ENCODE measurements at places on chromosomes 7 and 10.

GRCh38 chr10:88990384-88991160, at the start of gene FAS:
TSS of gene FAS (plus strand) at chr10:88990798. CDS start at chr10:88990877, 79 bp downstream.
- DNase-seq = peak; percentile 71

DNA sequence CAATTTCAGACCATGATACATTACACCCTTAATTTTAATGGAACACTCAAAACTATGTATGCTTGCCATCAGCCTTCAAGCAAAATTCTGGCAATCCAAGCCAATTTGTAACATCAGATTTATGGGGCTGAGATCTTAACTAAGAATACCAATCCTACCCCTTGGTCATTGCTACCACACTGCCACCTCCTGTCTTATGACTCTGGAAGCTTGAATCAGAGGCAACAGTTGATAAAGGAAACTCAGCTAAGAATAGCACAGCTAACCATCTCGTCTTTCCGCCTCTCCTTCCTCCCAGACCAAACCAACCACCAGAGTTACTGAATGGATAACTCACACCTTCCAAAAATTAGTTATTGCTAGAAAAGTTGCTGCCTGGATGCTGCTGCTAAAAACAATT, 7.4 kb downstream of the IGF2BP3 start:
- DNase-seq = no peak

DNA sequence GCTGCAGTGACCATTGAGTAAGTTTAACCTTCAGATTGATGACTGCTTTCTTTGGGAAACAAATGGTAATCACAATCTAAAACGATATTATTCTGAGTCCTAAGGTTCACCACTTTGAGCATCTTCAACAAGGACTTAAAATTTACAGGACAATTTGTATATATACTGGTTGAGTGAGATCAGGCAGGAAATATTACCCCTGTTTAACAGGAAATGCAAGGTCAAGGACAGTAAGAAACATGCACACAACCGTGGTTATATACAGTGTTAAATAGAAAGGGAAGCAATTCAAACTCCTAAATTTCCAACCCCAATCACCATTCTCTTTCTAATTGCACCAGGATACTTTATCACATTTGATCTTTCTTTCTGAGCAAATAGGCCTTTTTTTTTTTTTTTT, 96.1 kb downstream of the ZNF277 start:
- no peak for DNase-seq

DNA sequence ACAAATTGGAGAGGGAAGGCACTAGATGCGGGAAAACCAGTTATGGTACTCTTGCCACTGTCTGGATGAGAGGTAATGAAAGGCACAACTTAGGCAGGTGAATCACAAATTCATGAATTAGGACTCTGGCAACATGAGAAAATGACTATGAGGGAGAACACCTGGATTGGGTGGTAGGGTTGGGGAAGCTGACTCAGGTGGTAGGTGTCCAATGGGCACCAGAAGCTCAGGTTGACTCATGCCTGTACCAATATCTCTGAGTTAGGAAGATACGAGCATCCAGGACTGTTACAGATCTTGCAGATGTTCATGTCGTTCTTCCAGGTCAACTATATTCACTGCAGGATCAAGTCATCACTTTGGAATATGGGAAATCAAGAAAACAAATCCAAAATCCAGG, 56.7 kb downstream of the NPY start:
- DNase-seq = no peak

- no peak for DNase-seq
These were observed 86.6 kb downstream of the ODAD2 start for GRCh38 chr10:27912231-27912630.

GRCh38 chr10:37947526-37947925, 28.9 kb downstream of the ZNF25 start:
- no peak for DNase-seq

GRCh38 chr10:73205081-73205480, 37.2 kb downstream of the FAM149B1 start:
- no peak for DNase-seq

DNA sequence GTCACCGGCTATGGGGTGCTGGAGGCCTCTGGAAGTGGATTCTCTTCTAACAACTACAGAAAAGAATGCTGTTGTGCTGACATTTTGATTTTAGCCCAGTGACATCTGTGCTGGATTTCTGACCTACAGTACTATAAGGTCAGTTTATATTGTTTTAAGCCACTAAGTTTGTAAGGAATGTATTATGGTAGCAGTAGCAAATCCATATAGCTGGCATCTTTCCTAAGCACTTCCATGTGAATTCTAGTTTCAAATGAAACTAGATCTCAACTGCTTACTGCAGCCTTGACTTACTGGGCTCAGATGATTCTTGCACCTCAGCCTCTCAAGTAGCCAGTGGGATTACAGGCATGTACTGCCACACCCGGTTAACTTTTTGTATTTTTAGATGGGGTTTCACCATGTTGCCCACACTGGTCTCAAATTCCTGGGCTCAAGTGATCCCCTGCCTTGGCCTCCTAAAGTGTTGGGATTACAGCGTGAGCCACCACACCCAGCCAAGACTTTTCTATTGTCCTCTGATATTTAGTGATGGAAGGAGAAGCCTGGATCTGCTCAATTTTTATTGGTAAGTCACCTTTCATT, 414.0 kb downstream of the PHTF2 start:
- no peak for DNase-seq

- no peak for DNase-seq
These were observed 2.3 kb upstream of the PALS2 start for GRCh38 chr7:24570983-24571382.

GRCh38 chr7:45033261-45033930, 33.4 kb downstream of the CCM2 start:
- no peak for DNase-seq

- no peak for DNase-seq
These were observed 35.1 kb upstream of the SAMD8 start for GRCh38 chr10:75076348-75076747.

- DNase-seq = no peak
These were observed 288.9 kb downstream of the PARD3 start for GRCh38 chr10:34526186-34526585.

DNA sequence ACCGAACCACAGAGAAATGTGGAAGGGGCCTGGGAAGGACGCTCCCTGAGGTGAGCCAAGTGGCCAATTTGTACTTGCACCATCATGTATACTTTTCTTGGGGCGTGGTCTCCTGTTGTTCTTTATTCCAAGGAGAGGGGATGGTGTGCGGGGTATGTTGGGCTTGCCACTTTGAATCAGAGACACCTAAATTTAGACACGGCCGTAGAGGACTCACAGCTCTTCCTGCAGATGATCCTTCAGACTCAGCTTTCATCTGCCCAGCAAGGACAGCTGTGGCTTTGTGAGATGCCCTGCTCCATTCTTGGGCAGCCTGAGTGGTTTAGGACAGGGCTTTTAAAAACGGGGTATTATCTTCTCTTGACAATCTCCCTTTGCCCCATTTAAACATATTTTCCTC, 473.2 kb downstream of the REEP3 start:
- no peak for DNase-seq

DNA sequence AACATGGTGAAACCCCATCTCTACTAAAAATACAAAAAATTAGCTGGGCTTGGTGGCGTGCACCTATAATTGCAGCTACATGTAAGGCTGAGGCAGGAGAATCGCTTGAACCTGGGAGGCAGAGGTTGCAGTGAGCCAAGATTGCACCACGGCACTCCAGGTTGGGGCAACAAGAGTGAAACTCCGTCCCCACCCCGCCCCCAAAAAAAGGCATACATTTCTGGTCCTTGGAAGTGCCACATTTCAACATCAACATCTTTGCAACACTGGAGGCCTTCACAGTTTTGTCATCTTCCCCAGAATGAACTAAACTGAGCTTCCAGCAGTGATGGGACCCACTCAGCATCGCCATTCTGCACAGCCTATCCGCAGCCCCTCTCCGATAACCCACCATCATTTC, 36.6 kb downstream of the FAM53B start:
- DNase-seq = no peak

DNA sequence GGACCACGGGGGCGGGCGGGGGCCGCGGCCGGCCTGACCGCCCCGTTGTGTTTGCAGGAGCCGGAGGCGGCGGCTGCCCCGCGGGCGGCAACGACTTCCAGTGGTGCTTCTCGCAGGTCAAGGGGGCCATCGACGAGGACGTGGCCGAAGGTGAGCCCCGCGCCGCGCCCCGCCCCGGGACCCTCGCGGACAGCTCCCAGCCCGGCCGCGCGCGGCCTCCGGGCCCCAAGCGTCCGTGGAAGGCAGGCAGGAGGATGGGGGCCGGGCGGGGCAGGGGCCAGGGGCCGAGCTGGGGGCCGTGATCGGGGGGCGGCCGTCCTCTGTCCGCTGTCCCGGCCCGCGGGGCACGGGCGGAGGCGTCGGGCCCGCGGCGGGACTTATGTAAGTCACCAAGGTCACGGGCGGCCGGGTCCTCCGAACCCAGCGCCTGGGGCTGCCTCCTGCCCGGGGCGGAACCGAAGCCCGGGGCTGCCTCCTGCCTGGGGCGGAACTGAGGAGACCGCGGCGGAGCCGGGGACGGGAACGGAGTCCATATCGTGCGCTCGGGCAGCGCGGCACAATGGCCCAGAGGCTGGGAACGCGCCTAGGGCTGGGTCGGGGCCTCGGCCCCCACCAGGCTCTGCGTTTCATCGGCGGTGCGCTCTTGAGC, 497 bp downstream of the PPP2R2D start:
- DNase-seq = peak; percentile 40

DNA sequence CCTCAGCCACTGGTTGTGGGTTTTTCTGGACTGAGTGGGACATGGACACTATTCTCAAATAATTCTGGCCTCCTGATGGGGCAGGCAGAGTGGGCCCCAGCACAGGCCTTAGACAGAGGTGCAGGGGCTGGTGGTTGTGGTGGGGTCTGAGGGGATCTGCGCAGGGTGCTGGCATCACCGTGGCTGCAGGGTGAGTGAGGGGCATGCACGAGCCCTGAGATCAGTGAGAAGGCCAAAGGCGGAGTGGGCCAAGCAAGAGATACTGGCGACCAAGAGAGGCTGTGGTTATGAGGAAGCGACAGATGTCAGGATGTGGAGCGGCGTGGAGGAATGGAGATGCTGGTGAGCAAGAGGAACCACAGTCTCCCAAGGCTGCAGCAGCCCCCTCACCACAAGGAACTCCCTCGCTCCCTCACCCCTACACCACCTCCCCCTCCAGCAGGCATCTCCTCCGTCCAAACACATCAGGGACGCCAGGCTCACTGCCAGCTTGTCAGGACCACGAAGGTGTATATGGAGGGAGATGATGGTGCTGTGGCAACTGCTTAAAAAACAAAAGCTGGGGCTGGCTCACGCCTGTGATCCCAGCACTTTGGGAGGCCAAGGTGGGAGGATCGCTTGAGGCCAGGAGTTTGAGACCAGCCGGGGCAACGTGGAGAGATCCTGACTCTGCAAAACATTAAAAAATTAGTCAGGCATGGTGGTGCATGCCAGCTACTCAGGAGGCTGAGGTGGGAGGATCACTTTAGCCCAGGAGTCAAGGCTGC, 9.6 kb downstream of the PRF1 start:
- no peak for DNase-seq

DNA sequence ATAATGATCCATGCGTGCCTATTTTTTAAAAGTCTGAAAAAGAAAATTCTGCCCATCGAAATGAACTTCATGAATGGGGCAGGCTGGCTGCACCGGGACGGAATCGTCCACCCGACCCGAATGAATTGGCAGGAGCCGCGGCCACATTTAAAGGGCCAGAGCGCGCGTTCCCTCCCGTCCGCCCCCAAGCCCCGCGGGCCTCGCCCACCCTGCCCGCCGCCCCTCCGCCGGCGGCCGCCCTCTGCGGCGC, 319 bp upstream of the GATA3 start:
- no peak for DNase-seq

- no peak for DNase-seq
These were observed 63.5 kb upstream of the EN2 start for GRCh38 chr7:155394413-155394812.

DNA sequence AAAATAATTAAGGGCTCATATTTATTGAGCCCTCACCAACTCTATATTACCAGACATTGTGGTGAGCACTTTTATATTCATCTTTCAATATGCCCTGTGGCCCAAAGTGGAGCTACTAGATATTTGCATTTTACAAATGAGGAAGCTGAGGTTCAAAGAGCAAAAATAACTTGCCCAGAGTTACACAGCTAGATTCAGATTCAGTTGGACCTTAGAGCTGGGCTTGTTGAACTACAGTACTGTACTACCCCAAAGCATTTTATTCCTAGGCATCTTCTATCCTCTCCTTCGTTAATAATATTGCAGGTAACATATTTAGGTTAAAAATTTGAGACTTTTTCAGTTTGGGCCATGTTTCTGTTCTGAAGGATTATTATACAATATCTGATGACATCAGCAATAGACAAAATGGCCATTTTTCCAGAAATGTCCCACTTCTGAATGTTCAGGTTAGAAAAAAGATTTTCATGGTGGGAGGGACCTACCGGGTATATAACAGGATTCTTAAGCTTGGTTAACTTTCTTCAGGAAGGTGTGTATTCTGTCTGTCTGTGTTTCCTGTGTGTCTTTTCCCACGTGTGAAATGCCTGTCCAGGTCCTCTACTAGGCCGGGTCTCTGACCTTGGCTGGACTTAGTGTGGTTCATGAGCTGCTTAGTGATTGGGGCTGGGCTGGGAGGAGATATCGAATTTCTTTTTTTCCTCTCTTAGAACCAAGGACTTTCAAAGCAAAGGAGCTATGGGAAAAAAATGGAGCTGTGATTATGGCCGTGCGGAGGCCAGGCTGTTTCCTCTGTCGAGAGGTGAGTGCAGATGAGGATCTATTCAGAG, 13.6 kb downstream of the PRXL2A start:
- no peak for DNase-seq

DNA sequence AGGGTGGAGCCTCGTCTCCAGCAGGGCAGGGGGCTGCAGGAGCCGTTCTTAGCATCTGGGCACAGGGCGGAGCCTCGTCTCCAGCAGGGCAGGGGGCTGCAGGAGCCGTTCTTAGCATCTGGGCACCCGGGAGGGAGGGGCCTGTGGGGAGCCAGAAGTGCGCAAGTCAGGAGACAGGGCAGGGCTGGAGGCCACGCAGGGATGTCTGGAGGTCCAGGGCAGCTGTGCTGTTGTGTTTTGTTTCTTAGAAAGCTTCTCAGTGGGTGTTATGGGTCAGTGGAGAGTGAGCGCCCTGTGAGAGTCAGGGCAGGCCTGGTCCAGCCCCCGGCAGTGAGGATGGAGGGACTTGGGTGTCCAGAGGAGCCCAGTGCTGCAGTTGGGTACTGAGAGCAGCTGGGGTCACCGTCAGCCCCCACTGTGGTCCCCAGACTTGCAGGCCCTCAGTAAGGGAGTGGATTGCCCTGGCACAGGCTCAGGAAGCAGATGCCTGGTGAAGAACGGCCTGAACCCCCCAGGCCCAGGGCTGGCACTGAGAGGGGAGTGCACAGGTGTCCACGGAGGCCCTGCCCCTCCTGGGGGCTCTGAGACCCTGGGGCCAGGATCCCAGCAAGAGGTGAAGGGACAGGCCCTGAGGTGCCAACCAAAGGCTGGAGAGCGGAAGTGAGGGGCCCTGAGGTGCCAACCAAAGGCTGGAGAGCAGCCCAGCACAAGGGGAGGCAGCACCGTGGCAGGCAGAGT, 29.8 kb downstream of the FAM20C start:
- DNase-seq = no peak

DNA sequence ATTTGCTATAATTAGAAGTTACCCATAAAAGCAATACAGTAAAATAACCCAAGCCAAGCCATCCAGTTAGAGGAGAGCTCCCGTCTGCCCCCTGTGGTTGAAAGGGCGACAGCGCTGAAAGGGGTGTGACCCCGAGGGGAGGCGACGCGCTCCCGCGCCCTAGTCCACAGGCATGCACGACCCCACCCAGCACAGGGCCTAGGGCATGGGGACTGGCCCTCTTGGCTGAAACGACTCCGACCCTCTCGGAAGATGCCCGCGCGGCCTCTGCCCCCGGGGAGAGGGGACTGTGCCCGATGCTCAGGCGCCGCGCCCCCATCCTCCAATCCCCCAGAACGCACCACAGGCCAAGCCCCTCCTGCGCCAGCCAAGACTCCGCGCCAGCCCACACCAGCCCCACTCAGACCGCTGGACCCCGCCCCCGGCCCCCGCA, 64.0 kb downstream of the CSGALNACT2 start:
- DNase-seq = peak; percentile 24
